ENCODE measurements at places on chromosomes 1 and 21.

GRCh38 chr21:36792505-36792967 is 93.6 kb downstream of the SIM2 start:
- no peak for DNase-seq

GRCh38 chr1:116666187-116667077 is 1.1 kb downstream of the IGSF3 start:
- no peak for DNase-seq

DNA sequence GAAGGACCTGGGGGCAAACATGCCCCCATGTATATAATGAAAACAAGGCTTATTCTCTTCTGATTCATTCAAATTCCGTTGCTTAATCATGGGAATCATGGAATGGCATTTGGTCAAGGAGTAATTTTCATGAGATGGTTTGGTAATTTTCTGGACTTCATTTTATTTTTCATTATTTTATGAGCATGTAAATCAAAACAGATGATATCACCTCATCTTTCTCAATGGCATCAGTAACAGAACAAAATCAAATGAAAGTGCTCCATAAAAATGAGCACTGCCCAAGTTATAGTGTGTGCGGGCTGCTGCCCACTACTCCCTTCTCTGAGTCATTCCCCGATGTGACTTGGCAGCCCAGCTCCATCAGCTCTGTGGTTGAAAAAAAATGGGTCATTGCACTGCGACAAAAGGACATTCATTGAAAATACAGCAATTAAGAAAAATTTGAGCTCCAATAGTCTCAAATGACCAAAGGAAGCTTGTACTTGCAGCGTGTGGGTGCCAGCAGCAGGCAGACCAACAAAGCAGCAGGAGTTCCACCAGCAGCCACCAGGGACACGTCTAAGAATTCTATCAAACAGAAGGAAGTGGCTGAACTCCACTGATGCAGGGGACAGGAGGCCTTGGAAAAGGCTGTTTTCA is 84.3 kb upstream of the VAV3 start:
- DNase-seq = no peak

GRCh38 chr1:219483530-219483929 is 129.4 kb downstream of the ZC3H11B start:
- DNase-seq = no peak

DNA sequence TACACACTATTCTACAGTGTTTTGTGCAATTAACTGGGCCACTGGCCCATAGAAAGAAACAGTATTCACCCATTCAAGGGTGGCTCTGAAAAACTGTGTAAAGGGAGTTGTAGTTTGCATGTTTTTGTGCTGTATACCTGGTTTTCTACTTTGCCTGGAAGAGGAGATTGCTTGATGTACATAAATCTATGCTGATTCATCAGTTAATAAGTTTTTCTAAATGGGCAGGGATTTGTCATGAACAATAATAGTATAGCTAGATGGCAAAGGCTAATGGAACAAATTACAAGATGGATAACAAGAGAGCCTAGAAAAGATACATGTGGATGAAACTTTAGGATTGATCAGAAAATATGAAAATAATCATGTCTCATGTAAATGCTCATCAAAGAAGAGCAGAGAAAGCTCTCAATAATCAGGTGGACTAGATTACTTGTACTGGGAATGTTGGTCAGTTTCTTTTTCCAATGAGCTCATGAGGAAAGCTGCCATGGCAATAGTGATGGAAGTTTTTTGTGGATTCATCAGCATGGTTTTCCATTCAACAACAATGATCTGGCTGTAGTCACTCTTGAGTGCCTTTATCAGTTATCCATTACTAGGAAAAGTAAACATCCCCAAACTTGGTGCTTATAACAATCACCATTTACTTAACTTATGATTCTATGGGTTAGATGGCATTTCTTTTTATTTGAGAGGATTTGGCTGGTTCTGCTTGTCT is 602.8 kb downstream of the BRINP3 start:
- no peak for DNase-seq

DNA sequence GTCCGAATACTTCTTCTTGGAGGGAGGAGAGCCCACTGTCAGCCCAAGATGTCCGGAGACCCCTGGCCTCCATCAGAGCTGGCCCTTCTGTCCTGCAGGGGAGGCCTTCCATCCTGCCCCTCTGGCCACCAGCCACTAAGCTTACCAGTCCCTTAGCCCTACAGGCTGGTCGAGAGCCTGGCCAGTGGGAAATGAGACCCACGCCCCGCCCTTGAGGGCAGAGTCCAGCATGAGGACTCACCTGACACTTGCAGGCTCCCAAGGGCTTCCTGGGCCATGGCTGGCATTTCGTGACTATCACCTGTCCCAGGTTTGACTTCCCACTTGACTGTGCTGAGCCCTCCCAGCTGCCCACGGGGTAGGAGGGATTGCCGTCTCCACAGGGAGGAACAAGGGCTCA is 361.8 kb upstream of the VAMP3 start:
- no peak for DNase-seq

GRCh38 chr1:67097305-67097704 is 37.5 kb downstream of the C1orf141 start:
- DNase-seq = no peak

- DNase-seq = no peak
These were observed 6.5 kb downstream of the AK5 start for GRCh38 chr1:77288275-77288674.

GRCh38 chr1:118144684-118145083 is 40.3 kb downstream of the SPAG17 start:
- DNase-seq = no peak

GRCh38 chr1:205494115-205494514 is 10.4 kb upstream of the CDK18 start:
- DNase-seq = no peak

DNA sequence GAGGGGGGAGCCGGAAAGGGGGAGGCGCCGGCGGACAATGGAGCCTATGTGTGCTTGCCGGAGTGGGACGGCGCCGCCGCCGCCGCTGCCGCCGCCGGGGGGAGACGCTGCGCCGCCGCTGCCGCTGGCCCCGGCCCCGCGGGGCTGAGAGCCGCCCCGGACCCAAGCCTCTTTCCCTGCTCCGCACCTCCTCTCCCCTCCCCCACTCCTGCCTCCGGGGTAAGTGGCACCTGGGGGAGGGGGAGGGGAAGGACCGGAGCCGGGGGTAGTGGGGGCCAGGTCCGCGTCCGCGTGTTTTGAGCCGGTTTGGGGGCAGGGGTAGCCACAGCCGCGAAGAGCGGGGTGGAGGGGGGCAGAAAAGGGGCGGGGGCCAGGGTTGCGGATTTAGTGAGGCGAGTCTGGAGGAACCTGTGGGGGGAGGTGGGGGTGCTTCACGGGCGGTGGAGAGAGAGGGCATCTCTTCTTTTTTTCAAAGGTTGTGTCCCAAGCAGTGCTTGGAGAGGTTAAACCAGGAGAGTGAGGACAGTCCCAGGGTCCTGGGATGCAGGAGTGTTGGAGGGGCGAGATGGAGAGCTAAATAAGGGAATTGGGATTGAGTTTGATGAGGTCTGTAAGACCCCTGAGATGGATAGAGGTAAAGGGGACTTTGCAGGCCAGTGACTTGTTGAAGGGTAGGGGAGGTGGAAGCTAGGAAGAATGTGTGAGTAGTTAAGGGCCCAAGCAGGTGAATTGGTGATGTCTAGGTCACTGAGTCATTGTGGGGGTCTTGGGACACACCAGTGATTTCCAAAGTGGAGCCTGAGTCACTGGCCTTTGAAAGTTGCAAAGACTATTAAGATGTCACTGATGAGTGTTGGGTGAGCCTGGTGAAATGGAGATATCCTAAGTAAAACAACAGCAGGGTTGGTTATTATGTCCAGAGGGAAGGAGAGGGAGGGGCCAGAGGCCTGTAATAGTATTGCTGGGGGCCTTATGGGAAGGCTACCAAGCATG is 59.1 kb downstream of the BCL9 start:
- DNase-seq = peak; percentile 10

DNA sequence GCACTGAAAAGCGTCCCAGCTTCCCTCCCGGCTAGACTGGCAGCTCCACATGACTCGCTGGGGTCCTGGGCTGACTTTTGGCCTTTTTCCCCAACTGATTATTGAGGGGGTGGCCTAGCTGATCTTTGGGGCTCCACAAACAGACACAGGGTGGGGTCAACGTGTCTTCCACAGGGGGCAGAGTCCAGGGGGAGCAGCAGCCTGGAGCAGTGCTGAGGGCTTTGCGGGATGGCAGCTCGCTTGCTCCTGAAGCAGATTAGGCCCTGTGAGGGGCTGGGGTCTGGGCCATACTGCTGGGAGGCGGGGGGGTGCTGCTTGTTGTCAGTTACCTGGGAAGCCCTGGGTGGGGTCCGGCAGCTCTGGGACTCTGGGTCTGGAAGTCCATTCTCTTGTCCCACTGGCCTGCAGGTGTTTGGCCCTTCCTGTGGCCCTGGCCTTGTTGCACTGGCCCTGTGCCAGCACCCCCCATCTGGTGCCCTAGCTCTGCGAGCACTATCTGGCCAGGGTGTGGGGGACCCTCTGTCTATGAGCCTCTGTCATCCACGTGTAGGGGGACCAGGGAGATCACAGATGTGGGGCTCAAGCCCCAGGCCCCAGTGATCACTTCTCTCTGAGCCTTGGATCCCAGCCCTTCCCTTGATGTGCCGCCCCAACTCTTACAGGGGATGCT is 12.3 kb upstream of the HES5 start:
- no peak for DNase-seq

- DNase-seq = no peak
These were observed 698.0 kb upstream of the RGS18 start for GRCh38 chr1:191460234-191460633.

- DNase-seq = no peak
These were observed 335.1 kb downstream of the LTN1 start for GRCh38 chr21:28657566-28657965.

DNA sequence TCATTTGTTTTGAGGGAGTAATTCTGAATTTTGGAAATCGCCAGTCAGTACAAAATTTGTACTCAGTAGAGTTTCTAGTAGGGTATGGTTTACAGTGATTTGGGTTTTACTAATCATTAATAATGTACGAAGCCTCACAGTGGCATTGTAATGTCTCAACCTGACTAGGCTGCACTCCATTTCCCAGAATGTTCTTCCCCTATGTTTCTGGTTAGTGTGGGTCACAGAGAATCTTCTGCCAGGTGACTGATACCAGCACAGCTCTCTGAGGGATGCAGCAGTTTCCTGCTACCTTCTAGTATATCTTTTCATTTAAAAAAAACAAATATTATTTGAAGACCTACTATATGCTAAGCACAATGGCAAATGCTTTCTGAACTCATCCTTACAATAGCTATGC is 112.9 kb downstream of the PTPN14 start:
- no peak for DNase-seq

- DNase-seq = peak; percentile 16
These were observed 102.1 kb downstream of the JAK1 start for GRCh38 chr1:64864018-64864940.

DNA sequence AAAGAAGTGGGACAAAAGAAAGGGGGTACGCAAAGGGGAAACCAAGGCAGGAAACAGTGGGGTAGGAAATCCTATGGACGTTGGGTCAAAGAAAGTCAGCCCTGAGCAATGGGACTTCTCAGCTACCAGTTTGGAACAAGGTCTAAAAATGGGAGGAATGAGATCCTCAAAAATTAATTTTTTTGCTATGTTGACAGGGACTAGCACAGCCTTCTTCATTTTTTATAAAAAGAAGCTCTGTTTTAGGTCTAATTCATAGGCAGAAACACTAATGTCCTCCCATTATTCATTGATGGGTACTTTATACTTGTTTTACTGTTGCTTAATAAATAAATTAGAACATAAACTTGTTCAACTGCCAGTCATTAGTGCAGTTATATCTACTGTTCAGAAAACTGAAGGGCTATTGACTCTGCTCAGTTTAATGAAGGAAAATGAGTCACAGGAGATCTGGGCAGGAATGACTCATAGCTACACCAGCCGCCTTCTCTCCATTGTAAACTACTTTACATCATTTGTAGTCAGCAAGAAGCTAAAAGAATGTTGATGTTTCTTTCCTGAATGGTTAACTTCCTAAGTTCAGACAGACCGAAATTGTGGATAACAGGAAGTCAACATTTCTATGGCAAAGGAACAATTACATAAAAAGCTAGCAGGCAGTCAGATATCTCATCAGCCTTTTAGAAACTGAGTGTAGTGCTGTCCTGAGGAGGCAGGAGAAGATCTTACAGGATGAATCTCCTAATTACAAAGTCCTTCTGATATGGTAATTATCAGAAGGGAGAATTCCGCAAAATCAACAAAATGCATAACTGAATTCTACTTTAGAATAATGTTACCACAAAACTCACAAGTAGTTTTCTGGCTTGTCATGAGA is 356.4 kb upstream of the PKN2 start:
- DNase-seq = no peak

- DNase-seq = no peak
These were observed 13.5 kb upstream of the ENO1 start for GRCh38 chr1:8892026-8892425.

- DNase-seq = no peak
These were observed 82.0 kb downstream of the UCHL5 start for GRCh38 chr1:192977089-192977706.

GRCh38 chr21:45507888-45508508 is 34.2 kb downstream of the SLC19A1 start:
- DNase-seq = no peak

DNA sequence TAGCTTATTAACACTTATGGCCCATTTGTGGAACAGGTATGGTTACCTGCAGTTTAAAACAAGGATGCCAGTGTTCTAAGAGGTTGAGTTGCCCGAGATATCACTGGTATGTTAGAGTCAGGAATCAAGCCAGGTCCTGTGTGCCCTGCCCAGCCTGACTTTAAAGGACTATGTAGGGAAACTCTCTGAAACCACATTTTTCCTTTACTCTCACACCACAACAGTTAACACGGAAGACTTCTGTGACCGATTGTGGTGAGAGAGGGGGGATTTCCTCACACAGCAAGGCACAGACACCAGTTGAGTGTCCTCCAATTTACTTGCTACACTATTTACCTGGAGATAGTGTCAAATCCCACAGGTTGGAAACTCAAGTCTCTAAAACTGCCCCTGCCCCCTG is 47.8 kb downstream of the UCK2 start:
- no peak for DNase-seq
